SW480 (cell line): ENCODE measurements at places on chromosomes 3 and 15.
A peak's percentile ranks its signal among the peaks of the same experiment; 100 is the strongest.

- DNase-seq: no peak
These were observed 65.1 kb downstream of the PIK3CB start for GRCh38 chr3:138769616-138770015.

GRCh38 chr3:54962200-54962599 is 34.3 kb upstream of the LRTM1 start:
- no peak for DNase-seq

GRCh38 chr3:119418641-119419040 is 44.8 kb downstream of the TMEM39A start:
- no peak for DNase-seq

- no peak for DNase-seq
These were observed 86.4 kb upstream of the SLC4A7 start for GRCh38 chr3:27570421-27571106.

GRCh38 chr15:49062900-49063299 is 16.7 kb upstream of the SECISBP2L start:
- DNase-seq: no peak

DNA sequence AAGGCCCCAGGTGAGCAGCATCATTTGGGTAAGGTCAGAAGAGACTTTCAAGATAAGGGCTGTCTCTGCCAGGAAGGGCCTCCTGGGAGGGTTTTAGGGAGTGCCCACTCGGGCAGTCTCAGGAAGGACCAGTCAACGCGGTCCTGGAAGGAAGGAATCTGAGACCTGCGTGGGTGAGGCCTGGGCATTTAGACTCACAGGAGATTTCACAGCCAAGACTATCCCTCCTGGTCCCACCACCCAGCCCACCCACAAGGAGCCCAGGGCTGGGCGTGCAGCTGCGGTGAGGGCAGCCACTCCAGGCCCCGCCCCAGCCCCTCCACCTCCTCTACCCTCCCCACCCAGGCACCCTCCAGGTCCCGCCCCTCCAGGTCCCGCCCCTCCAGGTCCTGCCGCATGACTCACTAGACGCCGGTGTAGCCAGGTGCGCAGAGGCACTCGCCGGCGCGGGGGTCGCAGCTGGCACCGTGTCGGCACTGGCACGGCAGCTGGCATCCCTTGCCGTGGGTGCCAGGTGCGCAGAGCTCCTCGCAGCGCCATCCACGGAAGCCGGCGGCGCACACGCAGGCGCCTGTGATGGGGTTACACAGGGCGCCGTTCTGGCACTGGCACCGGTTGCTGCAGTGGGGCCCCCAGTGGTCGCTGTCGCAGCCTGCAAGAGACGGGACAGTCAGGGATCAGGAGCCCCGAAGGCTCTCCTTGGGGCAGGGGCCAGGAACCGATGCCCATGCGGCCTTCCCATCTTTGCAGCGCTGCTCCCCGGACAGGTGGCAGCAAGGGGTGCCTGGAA is 112.7 kb downstream of the RAB11A start:
- DNase-seq: peak; percentile 58

GRCh38 chr15:71647487-71647808 is 162.9 kb upstream of the NR2E3 start:
- no peak for DNase-seq

- DNase-seq: no peak
These were observed 40.4 kb downstream of the GPD1L start for GRCh38 chr3:32146746-32147211.

- DNase-seq: no peak
These were observed 10.0 kb upstream of the ST8SIA2 start for GRCh38 chr15:92383519-92384324.

- no peak for DNase-seq
These were observed 478 bp downstream of the GPR15 start for GRCh38 chr3:98532275-98532637.

DNA sequence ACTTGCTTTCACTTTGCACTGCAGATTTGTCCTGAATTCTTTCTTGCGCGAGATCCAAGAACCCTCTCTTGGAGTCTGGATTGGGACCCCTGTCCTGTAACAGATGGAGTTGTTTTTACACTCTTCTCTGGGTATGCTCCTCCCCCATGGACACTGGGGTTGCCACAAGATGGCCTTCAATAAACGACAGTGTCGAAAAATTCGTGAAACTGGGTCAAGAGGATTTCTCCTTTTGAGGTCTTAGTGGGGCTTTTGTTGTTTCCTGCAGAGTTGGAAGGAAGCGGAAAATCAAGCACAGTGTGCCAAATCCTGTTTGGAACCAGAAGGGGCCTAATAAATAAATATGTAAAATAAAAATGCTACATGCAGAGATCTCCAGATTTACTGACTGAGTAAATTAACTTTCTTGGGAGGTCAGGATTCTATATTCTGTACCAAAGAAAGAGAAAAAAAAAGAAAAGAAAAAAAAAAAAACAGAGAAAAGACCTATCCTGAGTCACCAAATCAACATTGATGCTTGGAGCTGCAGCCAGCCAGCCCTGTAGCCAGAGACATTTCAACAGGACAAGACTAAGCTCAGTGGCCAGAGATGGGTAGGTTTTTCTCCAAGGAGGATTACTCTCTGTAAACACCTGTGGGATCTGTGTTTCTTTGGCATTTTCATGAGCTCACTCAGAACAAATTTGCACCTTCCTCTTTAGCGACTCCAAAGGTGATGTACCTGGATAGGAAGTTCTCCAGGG is 24.8 kb downstream of the CCDC80 start:
- DNase-seq: no peak

DNA sequence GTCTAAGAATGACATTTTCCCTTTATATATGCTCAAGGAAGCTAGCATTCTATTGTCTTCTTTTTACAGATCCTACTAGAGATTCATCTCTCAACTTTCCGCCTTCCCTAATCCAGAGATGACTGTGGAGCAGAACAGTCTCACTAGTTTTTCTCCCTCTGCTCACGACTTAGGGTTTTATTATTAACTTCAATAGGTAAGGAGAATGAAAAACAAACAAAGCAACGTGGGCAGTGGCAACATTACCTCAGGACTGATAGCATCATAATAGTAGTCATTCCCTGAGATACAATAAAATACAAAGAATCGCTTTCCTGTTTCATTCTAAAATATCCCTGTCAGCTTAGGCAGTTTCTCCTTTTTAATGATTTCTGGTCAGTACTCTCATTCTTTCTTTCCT is 154.3 kb upstream of the PLAAT1 start:
- no peak for DNase-seq

- no peak for DNase-seq
These were observed 10.7 kb upstream of the BBX start for GRCh38 chr3:107512108-107512507.

- no peak for DNase-seq
These were observed 101.1 kb upstream of the BOC start for GRCh38 chr3:113110267-113110666.

- DNase-seq: no peak
These were observed 34.2 kb upstream of the MTMR14 start for GRCh38 chr3:9615003-9615628.

GRCh38 chr3:99373846-99374210 is 264.6 kb upstream of the COL8A1 start:
- no peak for DNase-seq

DNA sequence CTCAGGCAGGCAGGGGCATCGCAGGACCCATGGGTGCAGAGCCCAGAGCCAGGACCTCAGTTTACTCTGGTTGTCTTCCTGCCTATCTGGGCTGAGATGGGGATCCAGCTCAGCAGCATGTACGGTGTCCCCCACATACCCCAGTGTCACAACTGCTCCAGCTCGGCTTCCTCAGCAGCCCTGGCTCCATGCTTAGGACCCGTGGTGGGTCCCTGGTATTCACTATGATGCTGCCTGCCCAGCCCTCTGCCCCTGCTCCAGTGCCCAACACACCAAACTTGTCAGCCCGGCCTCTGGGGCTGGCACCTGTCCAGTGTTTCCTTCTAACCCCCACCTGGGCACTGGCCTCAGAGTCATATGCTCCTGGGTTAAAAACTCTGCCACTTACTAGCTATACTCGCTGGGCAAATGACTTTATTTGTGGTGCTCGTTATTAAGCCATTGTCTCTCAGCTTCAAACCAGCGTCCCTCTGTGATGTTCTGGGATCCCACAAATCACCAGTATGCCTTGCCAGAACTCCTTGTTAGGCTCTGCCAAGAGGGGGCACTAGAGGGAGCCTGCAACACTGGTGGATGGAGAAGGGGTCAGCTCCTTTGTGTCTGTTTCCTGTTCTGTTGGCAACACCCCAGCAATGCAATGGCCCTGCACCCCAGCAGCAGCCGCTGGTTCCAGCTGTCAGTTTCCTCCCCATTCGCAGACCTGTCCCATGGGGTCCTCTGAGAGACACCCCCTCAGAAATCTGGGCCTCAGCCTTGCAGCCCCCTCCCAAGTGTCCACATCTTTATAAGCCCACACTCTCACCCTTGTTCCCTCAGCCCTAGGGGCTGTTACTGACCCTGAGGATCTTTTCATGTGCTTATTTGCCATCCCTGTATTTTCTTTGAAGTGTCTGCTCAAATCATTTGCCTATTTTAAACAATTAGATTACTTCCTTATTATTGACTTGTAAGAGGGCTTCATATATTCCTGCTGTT is 24.1 kb upstream of the MRPS22 start:
- peak; percentile 75 for DNase-seq

DNA sequence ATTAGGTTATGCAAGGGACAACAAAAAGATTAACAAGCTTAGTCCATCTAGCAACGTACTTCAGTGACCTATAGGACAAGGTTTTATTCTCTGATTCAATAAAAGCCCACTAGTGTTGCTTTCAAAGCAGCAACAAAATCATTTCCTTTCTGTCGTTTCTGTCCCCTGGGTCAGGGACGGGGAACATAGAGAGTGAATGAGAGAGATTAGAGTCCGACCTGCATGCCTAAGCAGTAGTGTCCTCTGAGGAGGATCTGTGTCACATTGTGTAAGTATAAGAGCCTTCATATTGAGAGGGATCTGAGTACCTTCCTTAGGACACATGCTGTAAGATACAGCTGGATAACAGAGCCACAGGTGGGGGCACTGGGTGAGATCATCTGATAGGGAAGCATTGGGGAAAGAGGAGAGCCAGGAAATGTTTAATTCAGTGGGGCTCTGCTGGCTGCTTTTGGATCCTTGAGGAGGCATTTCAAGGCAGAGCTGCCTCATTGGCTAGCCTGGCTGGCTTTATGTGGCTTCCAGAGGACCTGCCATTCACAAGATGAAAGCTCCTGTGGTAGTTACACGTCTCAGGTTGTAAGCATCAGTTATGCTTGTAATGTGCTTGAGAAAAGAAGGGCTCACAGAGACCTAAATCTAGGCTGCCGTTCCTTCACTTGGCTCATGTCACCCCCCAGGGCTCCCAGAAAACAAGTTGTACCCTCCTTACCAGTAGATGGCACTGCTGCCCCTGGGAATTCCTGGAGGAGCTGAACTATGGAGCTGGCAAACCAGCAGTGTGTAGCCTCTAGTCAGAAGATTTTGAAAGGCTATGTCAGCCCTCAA is 2.7 kb downstream of the TMEM108 start:
- peak; percentile 65 for DNase-seq

DNA sequence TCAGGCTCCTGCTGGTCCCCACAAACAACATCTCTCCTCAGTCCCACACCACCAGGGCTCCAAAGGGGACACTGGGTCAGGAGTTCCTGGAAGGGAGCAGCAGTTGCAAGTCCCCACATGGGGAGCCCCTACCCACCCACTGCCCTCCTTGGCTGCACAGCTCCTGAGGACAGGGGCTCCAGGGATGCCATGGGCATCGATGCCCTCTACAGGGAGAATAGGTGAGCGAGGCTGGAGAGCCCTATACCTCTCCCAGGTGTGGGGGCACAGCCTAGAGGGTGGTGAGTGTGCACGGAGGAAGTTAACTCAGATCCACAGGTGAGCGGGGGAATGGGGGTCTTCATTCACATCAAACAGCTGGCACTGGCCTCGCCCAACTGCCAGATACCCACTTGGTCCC is 141.2 kb upstream of the LINGO1 start:
- no peak for DNase-seq

- no peak for DNase-seq
These were observed 328.1 kb upstream of the RGMA start for GRCh38 chr15:93417156-93417555.

DNA sequence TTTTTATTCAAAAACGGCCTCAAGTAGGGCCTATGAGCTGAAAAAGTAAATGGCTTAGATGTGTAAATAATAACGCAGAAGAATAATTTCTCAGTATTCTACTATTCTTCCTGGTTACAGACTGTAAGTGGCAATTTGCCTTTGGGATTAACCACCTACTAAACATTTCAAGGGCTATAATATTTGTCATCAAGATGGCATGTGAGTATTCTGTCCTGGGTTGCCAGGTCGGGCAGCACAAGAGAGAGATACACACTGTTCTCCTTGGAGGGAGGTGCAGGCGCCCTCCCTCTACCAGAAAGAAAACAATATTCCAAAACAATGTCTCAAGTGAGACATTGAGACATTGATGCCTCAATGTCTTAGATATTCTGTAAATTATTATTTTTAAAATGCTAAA is 278.4 kb downstream of the OCA2 start:
- DNase-seq: no peak

GRCh38 chr3:101279162-101279561 is 41.2 kb downstream of the IMPG2 start:
- no peak for DNase-seq

GRCh38 chr3:196569003-196569516 is 600 bp downstream of the FBXO45 start:
- DNase-seq: peak; percentile 79

- no peak for DNase-seq
These were observed 873.5 kb downstream of the OTOL1 start for GRCh38 chr3:162370141-162370540.

- no peak for DNase-seq
These were observed 12.4 kb downstream of the ANO10 start for GRCh38 chr3:43609406-43609805.

DNA sequence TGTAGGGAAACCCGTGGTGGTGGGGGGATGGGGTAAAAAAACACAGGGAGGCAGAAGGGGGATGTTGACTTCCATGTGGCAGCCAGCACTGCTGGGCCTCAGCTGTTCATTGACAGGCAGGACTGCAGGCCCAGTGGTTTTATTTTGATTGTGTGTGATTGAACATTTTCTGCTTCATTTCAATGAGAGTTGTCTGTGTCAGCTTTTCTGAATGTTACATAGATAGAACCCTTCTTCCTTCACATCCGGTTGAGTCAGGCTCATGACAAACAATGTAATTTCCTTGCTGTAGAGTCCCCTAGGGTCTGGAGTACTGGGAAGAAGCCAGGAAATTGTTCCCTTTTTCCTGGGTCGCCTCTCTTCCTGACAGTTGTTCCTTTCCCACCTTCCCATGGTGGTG is 8.2 kb upstream of the RPP25 start:
- no peak for DNase-seq
